ENCODE measurements at places on chromosomes 12 and 14.

GRCh38 chr12:123076604-123077297 is 74.1 kb downstream of the PITPNM2 start:
- no peak for DNase-seq

GRCh38 chr12:20369305-20370013 is 1.1 kb downstream of the PDE3A start:
- peak; percentile 48 for DNase-seq

DNA sequence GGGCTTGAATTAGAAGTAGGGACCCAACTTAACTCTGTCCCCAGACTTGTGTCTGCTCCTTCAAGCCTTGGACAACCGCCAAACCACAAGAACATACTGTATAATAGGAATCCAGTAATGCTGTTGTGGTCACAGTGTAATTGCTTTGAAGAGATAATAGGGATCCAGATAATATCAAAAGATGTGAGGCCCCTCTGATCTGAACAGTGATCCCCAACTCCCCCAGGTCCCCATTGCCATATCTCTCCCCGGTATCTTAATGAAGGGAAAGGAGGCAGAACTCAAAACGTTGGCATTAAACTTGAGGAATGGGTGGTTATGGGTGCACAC is 8.5 kb upstream of the PLEKHH1 start:
- no peak for DNase-seq

GRCh38 chr12:129605666-129606065 is 298.2 kb downstream of the TMEM132D start:
- DNase-seq, result no peak

DNA sequence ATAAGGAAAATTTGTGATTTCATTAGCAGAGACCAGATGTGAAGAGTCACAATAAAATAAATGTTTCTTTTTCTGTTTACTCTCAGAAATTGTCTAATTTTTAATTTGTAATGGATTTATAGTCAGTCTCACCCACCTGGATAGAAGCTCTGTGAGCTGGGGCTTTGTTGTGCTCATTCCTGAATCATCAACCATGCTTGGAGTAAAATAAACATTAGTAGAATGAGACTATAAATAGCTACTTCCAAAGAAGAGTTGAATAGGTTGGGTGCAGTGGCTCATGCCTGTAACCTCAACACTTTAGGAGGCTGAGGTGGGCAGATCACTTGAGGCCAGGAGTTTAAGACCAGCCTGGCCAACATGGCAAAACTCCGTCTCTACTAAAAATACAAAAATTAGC is 185.3 kb upstream of the FBXO33 start:
- DNase-seq, result no peak

GRCh38 chr14:54188064-54188666 is 208.6 kb upstream of the CDKN3 start:
- no peak for DNase-seq

DNA sequence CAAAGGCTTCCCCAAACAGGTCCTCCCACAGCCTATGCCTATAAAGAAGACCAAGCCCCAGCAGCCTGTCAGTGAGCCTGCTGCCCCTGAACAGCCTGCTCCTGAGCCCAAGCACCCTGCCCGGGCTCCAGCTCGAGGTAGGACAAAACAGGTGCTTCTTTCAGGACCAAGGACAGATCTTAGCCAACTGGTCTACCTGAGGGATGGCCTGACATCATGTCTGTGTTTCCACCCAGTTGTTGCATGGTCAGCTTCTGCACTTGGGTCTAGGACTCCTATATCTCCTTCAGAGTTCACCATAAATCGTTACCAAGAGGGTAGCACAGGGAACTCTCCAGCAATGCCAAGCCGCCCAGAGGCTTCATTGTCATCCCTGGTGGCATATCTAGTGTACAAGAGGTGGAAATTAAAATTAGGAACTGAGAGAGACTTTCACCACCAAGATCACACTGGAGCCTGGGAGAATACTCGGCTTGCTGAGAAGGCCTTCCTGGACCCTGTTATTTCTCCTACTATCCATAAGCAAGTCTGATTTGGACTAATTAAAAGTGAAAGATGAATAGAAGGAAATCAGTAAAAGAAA is 38.2 kb upstream of the OAS1 start:
- peak; percentile 15 for DNase-seq

DNA sequence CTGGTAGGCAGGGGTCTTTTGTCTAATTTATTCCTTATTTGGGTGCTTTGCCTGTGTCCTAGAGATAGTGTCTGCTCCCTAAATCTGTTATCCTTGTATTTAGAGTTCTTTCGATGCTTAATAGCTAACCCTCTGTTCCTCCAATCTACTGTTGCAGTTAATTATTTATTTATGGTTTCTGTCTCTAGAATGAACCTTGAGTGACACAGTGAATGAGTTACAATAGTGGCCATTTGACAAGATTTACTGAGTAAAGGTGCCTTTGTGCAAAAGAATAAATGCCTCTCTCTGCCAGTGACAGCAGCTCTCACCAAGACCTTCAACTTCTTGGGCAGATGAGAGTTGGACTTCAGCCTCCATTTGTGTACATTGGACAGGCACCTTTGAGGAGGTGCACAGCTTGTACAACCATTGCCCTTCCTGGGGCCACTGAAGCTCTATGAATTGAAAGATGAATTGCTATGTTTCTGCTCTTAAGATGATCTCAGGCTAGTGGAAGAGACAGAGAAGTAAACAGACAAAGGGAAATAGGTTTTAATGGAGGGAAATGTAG is 165.9 kb downstream of the DERA start:
- no peak for DNase-seq

DNA sequence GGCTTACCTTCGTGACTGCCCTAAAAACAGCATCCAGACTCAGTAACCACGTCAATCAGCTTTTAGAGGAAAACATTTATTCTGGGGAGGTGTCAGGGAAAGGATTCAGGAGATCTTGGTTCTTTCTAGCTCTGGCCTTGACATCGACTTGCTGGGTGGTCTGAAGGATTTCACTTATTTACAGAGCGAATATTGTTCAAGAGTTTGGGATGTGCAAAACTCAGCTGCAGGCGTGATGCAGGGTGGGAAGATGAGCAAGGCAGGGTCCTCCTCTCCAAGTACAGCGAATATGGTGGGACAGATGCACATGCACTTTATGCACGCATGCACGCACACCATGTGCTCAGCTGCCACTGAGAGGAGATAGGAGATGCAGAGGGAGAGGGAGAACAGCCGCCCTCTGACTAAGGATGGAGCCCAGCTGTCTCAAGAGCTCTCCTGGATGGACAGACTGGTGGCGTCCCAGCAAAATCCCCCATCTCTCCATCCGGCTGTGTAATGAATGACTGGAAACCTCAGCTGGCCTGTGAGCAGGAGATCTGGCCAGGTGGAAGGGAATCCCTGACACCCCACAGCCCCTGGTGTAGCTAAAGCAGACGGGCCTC is 24.4 kb upstream of the BDKRB1 start:
- no peak for DNase-seq

- no peak for DNase-seq
Measured at GRCh38 chr12:41045509-41045908, 142.6 kb upstream of the PDZRN4 start.

DNA sequence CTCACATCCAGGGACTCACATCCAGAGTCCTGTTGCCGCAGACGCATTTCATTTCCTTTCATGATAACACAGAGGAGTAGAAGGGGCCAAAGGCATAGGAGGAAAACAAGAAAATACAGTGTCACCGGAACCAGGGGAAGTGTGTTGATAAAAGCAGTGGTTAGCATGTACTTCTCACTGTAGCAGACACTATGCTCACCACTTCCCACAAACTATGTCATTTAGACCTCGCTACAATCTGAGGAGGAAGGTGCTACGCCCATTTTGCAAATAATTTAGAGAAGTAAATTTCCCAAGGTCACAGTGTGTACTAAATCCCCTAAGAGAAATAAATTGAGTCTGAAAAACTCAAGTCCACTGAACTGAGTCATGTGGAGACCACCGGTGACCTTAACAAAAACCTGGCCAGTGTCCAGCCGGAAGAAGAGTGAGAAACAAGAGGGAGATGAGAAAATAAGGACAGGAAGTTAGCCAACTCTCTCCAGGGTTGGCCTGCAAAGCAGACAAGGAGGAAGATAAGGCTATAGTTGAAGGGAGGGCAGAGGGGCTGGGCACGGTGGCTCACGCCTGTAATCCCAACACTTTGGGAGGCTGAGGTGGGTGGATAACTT is 25.8 kb upstream of the TMCC3 start:
- no peak for DNase-seq
